T-helper 2 cell treated with Interferon-gamma antibody and Interleukin-4, amounts not matched to agents 5 μg/mL and 100 μg/mL, for 36 hours (primary cell): ENCODE measurements at places on chromosomes 16 and 17.

GRCh38 chr17:75400326-75400939 lies 5.0 kb downstream of the GRB2 start:
- no peak for DNase-seq

GRCh38 chr16:15494236-15494635 lies 59.8 kb downstream of the BMERB1 start:
- DNase-seq = no peak

- DNase-seq = no peak
Measured at GRCh38 chr17:78650093-78650715, 73.0 kb upstream of the DNAH17 start.

DNA sequence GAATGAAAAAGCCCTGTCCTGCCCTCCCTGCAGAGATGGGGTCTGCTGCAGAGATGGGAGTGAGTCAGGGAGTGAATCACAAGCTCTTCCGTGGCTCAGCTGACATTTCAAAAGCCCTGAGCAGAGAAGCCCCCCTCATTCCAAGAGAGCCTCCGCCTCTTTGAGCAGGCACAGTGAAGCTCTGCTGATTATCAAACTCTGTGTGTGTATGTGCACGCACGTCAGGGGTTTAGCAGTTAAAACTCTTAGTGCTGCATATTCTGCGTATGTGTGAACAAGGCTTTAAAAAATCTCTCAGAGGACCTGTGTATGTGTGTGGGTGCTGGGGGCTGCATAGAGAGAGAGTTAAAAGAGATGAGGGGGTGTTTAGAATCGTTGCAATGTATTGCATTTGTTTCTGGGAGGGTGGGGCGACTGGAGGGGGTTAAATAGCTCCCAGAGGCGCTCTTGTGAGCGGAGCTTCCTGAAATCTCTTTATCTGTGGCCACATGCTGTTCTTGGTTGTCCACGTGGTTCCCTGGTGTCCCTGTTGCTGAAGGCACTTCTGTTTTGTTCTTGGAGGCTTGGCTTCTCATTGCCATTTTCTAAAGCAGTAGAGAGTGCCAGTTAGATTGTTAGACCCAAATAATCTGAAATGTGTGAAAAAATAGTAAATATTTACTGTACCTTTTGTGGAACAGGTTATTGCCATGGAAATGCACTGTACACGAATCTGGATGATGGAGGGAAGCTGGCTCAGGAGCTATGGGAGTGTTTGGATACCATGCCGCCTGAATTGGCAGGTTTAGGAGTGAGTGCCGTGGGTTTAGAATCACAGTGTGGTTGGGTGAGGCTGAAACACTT lies 116.6 kb downstream of the PRKCB start:
- peak; percentile 28 for DNase-seq

- no peak for DNase-seq
Measured at GRCh38 chr17:1994707-1995106, 30.4 kb downstream of the RTN4RL1 start.

DNA sequence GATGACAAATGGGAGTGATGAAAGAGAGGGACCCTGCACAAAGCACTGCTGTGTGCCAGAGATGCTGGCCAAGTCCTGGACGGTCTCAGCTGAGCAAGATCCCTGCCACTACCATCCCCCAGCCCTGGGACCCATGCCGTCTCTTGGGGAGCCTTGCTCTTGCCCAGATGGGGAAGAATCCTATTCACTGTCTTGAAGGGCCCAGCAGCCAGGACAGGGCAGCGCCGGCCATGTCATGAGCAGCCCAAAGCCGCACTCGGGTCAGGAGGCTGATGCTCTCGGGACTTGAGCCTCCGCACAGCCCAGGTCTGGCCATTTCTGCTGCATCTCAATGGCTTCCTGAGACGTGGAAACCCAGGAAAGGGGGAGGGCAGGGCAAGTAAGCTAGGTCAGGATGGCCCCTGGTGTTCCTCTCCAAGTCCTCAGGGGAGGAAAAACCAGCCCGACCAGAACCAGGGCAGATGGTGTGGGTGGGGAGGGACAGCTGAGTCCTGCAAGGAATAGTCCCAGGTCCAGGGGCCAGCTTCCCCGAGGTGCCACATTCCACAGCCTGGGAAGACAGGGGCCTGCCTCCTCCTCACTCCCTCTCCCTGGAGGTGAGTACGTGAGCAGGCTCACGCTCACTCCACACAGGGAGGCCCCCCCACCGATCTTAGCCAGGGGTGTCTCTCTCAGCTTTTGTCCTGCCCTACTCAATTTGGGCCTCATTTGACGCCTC lies 7.8 kb upstream of the KRT19 start:
- DNase-seq = no peak

GRCh38 chr17:13113821-13114525 lies 96.1 kb upstream of the ELAC2 start:
- DNase-seq = no peak

GRCh38 chr17:29162909-29163341 lies 17.3 kb downstream of the MYO18A start:
- DNase-seq = no peak

DNA sequence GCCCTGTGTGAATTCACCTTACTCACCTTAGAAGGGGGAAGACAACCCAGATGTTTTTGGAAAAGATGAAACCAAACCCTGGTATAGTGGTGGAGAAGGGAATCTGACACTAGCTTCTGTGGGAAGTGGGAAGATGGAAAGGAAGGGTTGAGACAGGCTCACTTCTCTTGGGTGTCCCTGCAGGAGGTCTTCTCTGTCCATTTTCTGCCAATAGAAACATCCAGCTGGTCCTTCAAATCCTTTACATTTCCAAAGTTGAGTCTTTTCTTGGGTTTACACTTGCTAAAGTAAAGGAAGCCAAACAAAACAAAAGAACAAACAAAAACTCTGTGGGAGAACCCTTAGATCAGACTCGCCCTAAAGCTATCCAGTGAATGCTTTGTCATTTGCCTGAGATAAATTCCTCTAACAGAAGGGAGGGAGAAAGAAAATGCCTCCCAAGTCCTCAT lies 10.2 kb downstream of the HOXB1 start:
- no peak for DNase-seq

DNA sequence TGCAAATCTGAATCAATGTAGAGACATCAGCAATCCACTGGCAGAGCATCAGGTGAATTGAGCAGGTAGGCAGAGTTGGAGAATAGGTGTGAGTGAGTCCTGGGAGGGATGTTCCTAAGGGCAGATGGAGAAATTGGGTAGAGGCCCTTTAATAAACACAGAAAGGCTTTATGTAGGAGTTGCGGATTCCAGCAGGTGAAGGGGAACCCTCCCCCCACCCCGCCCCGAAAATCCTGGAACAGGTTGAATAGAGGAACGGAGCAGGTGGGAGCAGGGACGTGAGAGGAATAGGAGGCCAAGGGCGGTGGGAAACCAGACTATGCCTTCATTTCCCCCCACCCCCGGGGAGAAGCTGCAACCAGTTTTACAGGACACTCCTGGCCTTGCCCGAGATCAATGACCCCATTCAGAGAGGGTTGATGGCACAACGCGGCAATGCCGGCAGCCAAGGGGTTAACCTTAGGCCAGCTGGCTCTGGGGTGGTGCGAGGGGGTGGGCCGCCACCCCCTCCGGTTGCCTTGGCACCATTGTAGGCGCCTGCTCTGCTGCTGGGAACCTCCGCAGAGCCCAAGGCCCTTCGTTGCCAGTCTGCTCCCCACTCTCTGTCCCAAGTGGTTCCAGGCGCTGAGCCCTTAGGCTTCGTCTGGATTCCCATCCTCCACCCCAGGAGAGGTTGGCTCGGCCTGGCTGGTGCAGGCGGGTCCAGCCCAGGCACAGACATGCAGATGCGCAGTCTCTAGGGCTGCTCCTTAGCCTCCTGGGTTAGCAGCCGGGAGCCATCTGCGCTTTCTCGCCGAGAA lies 814 bp upstream of the RUNDC3A start:
- no peak for DNase-seq

DNA sequence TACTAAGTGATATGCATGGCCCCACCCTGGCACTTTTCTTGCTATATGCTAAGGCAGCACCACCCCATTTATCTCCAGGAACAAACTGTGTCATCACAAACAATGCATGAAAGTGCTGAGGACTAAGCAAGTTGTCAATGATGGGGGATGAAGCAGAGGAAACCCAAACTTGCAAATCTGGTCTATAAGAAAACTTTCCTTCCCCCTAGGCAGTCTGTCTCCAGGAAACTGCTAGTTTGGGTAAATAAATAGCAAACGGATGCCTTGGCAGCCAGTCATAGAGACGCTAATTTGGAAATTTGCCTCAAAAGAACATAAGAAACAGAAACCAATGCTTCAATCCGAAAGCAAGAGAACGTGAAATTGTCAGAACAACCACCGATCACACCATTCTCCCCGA lies 5.6 kb upstream of the HSBP1 start:
- no peak for DNase-seq

DNA sequence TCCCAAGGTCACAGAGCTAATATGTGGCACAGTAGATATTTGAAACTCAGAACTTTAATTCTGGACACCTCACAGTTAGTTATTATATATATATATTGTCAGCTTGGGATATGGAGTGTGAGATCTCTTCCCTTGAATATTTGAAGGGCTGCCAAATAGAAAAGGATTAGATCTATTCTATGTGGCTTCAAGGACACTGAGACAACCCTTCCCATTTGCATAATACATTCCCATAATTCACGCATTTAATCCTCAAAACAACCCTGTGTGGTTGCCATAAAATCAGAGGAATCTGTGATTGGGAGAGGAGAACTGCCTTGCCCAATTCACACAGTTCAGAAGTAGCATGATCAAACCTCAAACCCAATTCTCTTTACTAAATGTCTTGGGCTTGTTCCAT lies 365.8 kb upstream of the DYNLRB2 start:
- DNase-seq = no peak

DNA sequence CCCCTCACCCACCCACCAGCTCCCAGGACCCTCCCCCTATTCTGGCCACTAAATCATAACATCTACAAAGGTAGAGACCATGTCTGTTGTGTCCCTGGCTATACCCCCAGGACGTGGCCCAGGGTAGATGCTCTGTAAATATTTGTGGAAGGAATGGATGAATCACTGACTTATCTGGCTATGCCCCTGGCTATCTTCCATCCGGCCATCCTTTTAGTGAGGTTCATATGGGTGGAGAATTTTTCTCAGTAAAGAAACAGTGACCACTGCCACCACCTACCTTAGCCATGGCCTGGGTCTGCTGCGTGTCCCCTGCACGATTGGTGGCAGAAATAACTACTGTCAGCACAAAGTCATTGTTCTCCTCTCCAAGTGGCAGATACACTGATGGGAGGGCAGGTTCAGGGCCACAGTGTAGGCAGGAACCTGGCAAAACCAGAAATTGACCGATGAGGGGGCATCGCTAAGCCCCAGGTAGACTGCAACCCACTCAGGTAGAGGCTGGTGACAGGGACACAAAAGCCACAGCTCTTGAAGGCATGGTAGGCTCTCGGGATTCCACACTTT lies 63.1 kb upstream of the BCO1 start:
- no peak for DNase-seq

- no peak for DNase-seq
Measured at GRCh38 chr17:69460963-69461922, 46.7 kb downstream of the MAP2K6 start.

GRCh38 chr16:28189245-28189644 lies 22.5 kb downstream of the XPO6 start:
- no peak for DNase-seq

DNA sequence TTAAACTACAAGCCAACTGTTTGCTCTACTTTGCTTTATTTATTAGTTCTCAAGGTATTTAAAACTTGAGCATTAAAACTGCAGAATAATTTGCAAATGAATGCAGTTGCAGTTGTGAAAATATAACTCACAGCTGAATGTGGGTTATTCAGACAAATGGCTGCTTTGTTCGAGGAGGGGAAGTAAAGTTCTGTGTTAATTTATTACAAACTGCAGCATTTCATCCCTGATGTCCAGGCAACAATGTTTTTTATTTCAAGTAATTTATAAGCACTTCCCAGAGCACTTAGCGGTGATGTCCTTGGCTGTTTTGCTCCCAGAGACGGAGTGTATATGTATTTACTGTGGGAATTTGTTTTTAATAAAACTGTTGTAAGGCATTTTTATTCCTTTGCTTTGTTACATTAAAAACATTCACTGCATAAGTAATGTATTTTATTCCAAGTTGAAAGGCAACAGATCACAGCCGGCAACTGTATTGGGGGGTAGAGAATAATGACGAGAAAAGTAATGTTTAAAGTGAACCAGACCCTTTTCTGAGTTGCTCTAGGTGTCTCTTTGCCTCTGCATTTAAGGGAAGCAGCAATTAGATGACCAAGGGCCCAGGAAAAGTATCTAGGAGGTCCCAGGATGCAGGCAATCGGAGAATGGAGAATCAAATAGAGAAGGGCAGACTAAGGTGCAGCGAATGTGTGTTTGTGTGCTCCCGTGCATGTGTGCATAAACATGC lies 291.2 kb upstream of the SALL1 start:
- DNase-seq = no peak

- DNase-seq = no peak
Measured at GRCh38 chr17:66670206-66670605, 164.7 kb upstream of the CACNG5 start.

- no peak for DNase-seq
Measured at GRCh38 chr16:73023752-73024570, 24.0 kb downstream of the ZFHX3 start.

GRCh38 chr17:74158761-74159160 lies 44.7 kb upstream of the RPL38 start:
- DNase-seq = no peak

GRCh38 chr16:58264961-58265479 lies 29.8 kb downstream of the PRSS54 start:
- peak; percentile 6 for DNase-seq

GRCh38 chr16:63690961-63691360 lies 1430.9 kb downstream of the CDH11 start:
- DNase-seq = no peak

DNA sequence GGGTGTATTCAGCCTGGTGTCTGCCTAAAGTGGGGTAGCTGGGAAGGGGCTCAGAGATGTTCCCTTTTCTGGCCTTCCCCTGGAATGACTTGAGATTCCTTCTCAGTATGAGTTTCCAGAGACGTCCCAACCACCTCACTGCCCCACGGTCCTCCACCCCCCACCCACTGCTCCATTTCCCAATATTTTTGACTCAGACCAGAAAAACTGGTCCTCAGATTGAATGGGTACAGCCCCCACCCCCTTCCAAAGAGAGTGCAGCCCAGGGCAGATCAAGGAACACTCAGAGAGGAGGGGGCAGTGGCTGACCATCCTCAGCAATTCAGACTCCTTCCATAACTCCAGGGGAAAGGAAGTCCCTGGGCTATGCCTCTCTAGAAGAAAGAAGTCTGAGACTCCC lies 3.2 kb downstream of the ACLY start:
- no peak for DNase-seq

DNA sequence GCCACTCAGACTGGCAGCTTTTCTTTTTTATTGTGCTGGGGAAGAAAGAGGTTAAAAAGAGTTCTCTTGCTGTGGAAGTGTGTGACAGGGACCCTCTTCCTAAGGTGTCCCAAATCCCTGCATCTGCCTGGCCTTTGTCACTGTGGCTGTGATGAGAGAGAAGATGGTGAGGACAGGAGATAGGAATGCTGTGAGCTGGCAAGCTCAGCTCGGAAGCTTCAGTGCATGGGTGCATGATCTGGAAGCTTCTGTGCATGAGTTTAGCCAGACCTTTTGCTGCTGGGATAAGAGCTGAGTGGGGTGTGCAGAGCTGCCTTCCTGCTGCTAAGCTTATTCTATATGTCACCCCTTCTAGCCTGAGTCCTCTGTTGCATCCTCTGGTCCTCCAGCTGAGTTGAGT lies 103.3 kb upstream of the CACNG3 start:
- no peak for DNase-seq

- DNase-seq = no peak
Measured at GRCh38 chr17:39841134-39841683, 22.9 kb downstream of the IKZF3 start.
